Stimulated activated effector memory CD8-positive, alpha-beta T cell treated with anti-CD3 and anti-CD28 coated beads, Interleukin-12 subunit alpha, Interleukin-12 subunit beta, amount 100 ng/mL, for 72 hours (primary cell): ENCODE measurements at places on chromosomes 6 and 20.

DNA sequence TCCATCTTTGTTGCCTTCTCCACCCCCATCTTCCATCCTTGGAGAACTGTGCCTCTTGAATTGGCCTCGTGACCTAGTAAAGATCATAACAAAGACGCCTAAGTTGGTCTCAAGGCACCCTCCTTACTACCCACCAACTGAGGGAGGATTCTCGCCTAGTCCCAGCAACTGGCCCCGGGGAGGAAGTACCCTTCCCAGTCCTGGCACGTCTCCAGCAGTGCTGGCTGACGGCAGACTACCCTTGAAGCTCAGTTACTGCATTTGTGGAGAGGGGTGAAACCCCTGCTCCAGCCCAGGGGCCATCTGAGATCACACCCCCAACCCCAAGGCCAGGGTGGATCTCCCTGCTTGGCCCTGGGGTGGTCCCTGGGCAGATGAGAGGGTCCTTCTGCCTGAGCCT, 2.1 kb upstream of the OSBPL2 start:
- no peak for DNase-seq

GRCh38 chr6:39770446-39770845, 21.7 kb upstream of the DAAM2 start:
- no peak for DNase-seq

- DNase-seq, result no peak
Observed at GRCh38 chr6:164148788-164149187, 734.3 kb downstream of the QKI start.

GRCh38 chr20:955111-955510, 39.0 kb upstream of the ANGPT4 start:
- DNase-seq, result no peak

DNA sequence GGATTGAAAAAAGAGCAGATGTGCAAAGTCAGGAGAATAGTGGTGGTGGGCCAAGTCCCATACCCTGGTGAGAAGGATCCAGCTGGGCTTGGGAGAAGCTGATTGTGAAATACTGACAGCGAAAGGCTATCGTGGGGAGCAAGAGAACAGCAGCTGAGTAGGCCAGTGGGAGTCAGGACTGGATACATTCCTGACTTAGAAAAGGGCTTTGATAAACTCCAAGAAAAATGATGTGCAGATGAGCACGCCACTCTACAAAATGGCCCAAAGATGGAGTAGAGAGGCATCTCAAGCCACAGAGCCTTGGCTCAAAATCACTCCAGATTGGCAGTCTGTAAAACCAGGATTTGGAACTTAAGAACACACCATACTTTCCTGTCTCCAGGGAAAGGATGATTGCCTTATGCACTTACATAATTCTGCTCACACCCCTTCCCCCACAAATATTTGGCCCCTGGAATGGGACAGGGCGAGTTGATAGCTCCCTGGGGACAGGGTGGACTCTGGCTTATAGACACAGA, 578.7 kb downstream of the MAFB start:
- no peak for DNase-seq

DNA sequence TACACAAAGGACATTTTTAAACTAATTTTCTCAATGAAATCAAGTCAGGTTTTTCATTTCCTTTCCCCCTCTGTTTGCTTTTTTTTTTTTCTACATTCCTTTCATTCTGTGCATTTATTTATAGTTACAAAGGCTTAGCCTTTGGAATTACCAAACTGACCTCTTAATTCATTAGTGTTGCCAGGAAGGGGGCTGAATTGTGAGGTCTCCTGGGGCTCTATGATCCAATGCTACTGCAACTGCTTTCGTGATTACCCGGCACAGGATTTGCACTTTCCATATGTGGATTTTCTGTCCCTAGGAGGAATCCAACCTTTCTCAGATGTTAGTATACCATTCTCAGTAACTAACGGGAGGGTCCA, 35.3 kb downstream of the NEDD9 start:
- no peak for DNase-seq

DNA sequence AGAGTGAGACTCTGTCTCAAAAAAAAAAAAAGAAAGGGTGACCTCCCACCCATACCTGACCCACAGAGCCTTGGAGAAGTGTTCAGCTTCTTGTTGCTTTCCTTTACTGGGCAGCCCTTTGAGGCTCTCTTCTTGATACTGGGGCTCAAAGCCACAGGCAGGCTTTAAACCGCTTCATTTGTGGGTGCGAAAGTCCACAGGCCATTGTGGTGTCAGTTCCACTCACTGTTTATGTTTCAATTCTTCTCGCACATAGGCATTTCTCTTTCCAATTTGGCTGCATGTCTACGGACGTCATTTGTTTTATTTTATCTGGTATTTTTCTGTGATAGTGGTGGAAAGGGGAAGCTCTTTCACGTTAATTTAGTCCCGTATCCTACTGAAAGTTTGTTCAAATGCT, 34.6 kb downstream of the PPARD start:
- no peak for DNase-seq

DNA sequence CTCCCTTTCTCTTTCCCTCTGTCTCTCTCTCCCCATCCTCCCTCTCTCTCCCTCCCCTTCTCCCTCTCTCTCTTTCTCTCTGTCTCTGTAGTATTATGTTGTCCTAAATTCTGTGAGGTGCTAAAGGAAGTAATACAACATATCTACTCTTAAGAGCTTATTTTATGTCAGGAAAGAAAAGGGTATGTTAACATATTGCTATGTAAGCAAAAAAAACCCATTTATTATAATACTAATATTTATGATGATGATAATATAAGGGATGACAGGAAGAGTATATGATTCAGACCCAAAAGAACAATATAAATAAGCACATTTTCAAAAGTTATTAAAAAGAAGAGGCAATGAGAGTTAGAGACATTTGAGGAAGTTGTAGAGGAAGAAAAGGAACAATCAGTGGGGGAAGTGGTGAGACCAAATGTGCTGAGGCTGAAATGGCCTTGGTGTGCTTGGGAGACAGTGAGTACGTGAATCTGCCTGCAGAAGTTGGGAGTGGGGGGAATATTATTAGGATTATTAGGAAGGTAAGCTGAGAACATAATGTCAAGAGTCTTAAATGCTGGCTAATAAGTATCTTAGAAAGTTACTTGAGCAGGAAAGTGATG, 303.6 kb upstream of the FERMT1 start:
- DNase-seq, result no peak

DNA sequence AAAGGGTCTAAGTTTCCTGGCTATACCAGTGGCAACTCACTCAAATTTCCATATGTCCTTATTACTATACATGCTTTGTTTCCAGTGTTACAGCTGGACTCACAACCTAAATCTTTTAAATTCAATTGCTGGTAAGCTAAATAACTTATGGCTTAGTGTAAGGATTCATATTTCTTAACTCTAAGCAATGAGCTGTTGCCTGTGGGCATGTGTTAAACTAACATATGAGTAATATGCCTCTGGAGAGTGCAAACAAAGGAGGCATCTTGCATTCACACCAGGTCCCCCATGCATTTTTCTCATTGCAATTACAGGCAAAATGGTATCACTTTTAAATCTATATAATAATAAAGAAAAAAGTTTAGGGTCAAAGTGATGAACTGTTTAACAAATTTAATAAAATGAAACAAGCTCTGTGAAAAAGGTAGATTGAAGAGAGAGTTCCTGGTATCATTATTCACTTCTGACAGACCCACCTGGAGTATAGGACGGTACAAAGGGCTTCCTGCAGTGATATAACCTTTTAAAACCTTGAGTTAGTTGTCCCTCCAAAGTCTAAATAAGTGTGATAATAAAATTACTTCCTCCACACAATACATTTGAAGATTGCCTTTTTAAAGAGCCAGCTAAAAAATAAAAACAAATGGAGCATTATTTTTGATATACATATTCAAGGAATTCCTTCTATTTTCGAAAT, 57.6 kb upstream of the HMGCLL1 start:
- DNase-seq, result no peak

- DNase-seq, result no peak
Observed at GRCh38 chr6:145241039-145241438, 494.3 kb downstream of the EPM2A start.

DNA sequence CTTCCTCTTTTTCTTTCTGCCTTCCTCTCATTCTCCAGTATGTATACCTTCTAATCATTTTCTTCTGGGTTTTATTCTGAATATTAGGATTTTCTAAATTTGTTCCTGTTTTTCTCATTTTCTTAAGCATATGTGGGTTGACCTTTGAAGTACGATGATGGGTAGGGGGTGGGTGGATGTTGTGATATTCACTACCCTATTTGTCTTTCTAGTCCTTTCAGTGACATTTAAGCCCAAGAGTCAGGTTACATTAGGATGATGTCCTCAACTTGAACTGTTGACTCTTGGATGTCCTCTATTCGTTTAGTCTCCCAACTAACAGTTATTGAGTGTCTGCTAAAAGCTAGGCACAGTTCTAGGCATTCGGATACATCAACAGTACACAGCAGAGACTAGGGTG, 7.3 kb downstream of the ABT1 start:
- no peak for DNase-seq

- no peak for DNase-seq
Observed at GRCh38 chr6:112415366-112415765, 68.2 kb downstream of the RFPL4B start.

GRCh38 chr6:28220257-28221133, 4.6 kb upstream of the ZSCAN9 start:
- no peak for DNase-seq

DNA sequence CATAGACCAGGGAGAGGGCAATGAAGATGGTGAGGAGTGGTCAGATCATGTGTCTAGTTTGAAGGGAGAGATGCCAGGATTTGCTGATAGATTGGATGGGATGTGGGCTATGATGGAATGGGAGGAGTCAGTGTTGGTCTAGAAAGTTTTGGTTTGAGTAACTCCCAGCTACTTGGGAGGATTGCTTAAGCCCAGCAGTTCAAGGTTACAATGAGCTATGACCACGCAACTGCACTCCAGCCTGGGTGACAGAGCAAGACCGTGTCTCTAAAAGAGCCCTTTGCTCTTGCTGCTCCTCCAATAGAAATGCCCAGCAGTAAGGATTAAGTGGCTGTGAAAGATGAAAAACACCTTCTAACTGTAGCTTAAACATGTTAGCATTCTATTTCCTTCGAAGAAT, 18.2 kb upstream of the LAMP5 start:
- no peak for DNase-seq

GRCh38 chr20:63929071-63929470, 27.1 kb downstream of the UCKL1 start:
- no peak for DNase-seq

GRCh38 chr6:167329014-167329413, 4.1 kb downstream of the TTLL2 start:
- DNase-seq, result no peak

GRCh38 chr6:149915970-149916865, 6.7 kb downstream of the RAET1G start:
- no peak for DNase-seq

- DNase-seq, result no peak
Observed at GRCh38 chr6:162653808-162654207, 73.8 kb downstream of the PRKN start.

DNA sequence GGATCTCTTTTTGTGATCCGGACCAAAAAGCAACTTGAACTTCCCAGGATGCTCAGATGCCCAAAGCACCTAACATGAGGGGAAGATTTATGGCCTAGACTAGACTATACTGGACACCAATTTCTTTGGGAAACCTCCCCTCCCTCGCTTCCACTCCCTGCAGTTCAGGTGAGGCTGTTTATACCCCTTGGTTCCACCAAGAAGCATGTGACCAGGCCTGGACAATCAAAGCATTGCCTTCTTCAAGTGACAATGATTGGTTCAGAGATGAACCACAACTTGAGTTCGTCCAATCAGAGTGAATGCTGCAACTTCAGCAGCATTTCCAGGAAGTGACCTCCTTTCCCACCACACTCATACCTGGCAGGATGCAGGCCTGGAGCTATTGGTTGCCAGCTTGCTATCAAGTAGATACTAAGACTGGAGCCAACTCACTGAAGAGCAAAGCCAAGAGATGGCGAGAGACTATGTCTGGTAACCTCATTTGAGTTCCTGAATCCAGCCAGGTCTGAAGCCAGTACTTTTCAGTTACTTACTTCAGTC, 45.6 kb upstream of the SLC9A8 start:
- no peak for DNase-seq

DNA sequence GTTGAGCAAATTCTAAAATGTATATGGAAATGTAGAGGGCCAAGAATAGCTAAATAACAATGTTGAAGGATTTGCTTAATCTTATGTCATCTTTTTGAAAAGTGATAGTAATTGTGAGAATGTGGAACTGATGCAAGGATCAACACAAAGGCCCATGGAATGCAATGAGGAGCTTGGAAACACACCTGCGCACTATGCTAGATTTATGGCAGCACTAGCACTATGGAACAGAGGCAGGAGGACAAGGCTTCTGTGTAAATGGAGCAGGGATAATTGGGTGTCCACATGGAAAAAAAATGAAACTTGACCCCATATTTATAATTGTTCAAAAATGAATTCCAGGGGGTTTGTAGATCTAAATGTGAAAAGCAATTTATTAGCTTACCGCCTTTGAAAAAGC, 298.3 kb downstream of the FARS2 start:
- no peak for DNase-seq

- DNase-seq, result no peak
Observed at GRCh38 chr20:37257988-37258387, 3.6 kb downstream of the GHRH start.

- no peak for DNase-seq
Observed at GRCh38 chr20:8076306-8077136, 55.5 kb upstream of the PLCB1 start.
